ENCODE measurements at places on chromosomes 4 and X.

DNA sequence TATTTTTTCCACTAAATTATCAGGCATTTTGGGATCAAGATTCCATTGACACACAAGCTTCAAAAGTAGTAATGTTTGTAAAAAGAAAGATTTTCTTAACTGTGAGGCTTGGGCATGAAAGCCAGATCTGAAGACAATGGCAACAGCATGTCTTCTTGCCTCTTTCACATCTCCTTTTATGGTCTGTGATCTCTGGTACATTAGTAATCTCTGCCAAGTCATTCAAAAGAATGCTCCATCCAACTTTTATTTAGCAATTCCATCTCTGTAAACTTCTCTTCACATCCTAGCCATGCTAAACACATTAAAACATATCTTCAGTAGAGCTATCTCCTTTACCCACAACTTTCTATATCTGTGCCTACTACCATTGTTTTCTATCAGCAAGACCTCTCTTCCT is 465.4 kb downstream of the FAT4 start:
- DNase-seq = no peak

DNA sequence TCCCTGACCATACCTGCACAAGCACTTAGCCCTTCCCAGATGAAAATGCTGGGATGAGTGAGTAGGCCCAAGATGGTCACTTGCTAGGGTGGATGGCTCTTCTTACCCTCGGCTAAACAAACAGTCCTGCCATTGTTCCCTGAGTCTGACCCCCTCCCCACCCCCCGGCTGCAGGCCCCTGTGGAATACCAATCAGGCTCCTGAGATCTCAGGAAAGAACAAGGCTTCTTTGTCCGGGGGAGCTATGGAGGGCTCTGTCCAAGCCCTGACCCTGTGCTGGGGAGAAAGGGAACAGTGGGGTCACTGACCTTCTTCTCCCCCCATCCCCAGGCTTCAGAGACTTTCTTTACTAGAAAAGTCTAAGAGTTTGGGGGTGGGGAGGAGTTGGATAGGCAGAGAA is 6.0 kb downstream of the PLP1 start:
- DNase-seq = no peak

DNA sequence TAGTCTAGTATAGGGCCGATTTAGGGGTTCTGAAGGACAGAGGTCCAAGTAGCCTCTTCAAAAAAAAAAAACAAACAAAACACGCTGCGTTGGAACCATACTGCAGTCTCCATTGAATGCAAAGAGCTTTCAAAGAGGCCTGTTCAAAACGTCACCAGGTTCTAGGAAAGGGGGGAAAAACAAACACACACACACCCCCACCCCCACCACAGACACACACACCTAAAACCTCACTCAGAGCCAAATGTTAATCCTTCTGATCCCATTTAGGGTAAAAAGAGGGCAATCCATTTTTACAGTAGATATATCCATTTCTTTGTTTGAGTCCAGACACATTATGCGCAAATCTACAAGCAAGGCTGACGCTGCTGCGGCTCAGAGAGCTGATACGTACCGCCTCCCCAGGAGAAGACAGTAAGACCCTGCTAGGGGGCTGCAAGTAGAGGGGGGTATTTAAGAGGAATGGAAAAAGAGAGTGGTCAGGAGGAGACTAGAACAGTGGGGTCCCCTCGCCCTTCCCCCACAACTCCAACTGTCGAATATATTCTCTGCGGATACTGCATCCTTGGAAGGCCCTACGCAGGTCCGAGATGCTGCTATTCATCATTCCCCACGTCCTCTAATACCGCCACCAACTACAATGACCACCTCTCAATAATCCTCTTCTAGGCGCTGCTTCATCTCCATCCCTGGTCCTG is 1.3 kb downstream of the NKRF start:
- no peak for DNase-seq

DNA sequence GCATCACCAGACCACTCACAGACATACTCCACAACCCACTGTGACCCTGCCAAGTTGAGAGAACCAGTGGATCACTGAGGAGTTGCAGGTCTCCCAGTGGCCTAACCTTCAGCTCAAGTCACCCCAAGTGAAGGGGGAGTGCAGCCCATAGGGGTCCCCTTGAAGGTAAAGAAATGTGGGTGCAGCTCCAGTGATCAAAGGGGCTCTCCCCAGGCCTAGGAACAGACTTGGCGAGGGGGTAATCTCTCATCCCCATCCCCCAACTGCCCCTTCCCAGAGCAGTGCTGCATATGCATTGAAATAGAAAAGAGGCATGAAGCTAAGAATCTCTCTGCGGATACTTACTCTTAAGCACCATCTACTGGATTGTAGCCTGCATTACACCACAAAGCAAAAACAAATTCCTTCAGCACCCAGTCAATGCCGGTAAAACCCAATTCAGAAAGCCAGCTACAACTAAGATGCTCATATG is 27.0 kb downstream of the MAGEE1 start:
- no peak for DNase-seq

DNA sequence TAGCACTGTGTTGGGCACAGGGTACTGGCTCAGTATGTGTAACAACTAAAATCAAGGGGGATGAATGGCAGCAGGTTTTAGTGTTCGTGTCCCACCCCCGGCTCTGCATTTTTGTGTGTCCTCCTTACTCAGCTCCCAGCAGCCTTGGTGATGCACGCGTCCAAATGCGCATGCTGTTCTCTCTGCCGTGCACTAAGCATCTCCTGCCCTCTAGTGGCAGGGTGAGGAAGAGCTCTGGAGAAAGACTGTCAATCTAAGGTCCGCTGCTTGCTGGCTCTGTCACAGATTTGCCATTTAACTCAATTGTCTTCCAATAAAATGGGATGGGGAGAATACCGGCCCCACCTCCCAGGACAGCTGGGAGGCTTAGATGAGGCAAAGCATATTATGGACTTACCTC is 61.4 kb downstream of the WFS1 start:
- DNase-seq = peak; percentile 47

- DNase-seq = no peak
These were observed 66.0 kb upstream of the PLAC8 start for GRCh38 chr4:83180431-83180968.

DNA sequence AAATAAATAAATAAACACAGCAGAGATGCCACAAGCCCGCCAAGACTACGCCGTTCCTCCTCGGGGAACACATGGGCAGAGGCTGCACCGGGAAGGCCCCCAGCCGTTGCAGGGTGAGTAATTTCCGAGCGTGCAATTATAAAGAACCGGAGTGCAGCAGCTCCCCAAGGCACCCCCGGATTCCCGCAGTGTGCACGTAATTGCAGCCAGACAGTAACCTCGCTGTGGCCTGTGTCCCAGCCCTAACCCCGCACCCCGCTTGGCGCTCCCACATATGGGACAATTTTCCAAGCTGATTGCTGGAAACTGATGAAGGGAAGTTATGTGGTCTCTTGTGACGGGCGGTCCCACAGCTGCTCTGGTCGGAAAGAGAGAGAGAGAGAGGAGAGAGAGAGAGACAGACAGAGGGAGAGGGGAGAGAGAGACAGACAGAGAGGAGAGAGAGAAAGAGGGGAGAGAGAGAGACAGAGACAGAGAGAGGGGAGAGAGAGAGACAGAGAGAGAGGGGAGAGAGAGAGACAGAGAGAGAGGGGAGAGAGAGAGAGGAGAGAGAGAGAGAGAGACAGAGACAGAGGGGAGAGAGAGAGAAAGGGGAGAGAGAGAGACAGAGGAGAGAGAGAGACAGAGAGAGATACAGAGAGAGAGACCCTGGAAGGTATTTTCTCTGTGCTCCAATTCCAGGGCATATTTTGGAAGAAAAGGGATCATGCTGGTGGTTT is 275.4 kb downstream of the SHOX start:
- DNase-seq = no peak

GRCh38 chrX:150503898-150504219 is 64.6 kb upstream of the MTM1 start:
- DNase-seq = no peak

All from activated T-cell treated with anti-CD3 and anti-CD28 coated beads, Interleukin-2, amount 50 U/mL, for 48 hours (primary cell).